Activated naive CD8-positive, alpha-beta T cell treated with anti-CD3 and anti-CD28 coated beads, Interleukin-2, amount 10 ng/mL, durations not matched to agents 7 days and 5 days (primary cell): ENCODE measurements at places on chromosomes 11 and 22.

DNA sequence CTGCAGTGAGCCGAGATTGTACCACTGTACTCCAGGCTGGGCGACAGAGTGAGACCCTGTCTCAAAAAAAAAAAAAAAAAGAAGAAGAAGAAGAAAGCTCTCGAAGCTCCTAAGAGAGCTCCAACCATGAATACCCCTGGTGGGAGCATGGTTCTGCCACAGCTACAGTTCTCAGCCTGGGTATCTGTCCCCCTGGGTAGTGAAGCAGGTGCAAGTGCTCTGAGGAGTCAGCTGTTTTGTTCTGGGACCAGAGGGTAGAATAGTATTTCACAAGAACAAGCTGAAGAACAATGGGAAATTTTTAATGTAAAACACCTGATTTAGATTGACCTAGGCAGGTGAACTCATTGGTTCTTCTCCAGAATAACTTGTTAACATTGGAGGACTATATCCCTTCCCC lies 4.3 kb upstream of the HYOU1 start:
- no peak for DNase-seq

DNA sequence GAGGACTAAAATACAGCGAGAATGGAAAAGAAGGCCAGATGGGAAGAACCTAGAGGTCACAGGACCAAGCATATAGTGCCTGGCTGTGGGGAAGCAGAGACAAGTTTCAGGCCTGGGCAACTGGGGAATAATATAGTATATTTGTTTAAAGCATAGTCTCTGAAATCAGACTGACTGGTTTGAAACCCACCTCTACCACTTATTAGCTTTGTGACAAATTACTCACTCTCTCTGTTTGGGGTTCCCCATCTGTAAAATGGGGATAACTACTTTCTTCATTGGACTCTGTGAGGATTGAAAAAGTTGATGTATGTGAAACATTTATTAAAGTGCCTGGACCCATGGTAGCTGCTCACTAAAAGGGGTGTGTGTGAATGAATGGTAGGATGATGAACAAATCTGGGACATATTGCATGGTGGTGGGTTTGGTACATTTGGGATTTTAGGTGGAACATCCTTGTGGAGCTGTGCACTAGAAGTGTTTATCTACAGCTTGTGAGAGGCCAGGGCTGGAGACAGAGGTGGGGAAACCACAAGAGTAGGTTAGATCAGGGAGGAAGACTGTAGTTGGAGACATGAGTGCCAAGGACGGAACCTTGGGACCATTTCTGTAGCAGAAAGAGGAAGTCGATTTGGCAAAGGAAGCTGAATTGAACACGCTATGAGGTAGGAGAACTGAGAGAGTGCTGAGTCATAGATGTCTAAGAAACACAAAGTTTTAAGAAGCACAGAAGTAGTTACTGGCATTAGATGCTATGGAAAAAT lies 52.6 kb downstream of the SWAP70 start:
- DNase-seq: no peak

DNA sequence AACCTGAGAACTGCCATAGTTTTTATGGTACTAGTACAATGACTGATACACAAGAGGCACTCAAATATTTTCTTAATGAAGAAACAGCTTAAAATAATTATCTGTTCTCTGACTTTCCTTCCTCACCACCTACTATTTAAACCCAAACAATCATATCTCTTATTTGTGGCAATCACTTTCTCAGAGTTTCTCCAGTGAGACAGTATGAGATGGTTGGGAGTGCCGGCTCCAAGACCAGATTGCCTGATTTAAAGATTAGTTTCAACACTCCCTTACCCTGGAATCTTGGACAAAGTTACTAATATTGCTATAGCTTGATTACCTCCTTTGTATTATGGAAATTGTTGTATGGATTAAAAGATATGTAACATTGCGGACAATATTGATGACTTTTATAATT lies 5.7 kb upstream of the CEP126 start:
- DNase-seq: no peak

- DNase-seq: no peak
These were observed 92.4 kb upstream of the TMEM45B start for GRCh38 chr11:129723146-129723760.

GRCh38 chr22:47291565-47292495 lies 529.4 kb downstream of the TBC1D22A start:
- no peak for DNase-seq

DNA sequence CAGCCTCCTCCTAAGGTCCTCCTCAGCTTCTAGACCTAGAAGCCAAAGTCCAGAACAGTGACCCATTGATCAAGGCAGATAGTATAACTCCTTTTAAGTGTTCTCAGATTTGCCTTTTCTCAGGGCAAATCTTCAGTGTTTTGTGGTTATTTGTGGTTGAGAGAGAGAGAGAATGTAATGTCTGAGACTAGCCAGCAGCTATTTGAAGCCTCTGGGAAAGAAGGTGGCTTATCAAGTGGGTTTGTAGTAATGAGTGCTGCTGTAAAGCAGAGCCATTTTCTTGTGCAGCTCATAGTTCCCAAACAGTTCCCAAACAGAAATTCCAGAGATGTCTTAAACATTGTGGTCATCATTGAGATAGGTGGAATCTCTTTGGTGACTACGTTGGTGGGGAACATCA lies 89.5 kb downstream of the RNF169 start:
- no peak for DNase-seq

- no peak for DNase-seq
These were observed 104.5 kb downstream of the CHST1 start for GRCh38 chr11:45560913-45561281.

DNA sequence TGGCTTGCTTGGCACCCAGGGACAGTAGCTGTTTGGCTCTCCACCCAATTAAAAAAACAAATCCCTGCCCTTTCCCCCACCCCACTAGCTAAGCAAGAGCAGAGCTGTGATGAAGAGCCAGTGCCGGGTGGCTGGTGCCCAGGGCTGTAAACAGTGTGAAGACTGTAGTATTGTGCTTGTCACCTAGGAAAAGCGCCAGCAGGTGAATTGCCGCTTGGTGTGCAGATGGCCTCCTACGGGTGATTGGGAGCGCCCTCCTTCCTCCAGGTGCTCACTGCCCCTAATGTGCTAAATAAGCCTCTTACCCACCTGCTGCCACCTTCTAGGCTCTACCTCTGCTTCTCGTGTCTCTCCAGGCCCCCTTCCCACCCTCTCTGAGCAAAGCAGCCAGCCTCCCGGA lies 18.4 kb upstream of the RAPSN start:
- DNase-seq: no peak

DNA sequence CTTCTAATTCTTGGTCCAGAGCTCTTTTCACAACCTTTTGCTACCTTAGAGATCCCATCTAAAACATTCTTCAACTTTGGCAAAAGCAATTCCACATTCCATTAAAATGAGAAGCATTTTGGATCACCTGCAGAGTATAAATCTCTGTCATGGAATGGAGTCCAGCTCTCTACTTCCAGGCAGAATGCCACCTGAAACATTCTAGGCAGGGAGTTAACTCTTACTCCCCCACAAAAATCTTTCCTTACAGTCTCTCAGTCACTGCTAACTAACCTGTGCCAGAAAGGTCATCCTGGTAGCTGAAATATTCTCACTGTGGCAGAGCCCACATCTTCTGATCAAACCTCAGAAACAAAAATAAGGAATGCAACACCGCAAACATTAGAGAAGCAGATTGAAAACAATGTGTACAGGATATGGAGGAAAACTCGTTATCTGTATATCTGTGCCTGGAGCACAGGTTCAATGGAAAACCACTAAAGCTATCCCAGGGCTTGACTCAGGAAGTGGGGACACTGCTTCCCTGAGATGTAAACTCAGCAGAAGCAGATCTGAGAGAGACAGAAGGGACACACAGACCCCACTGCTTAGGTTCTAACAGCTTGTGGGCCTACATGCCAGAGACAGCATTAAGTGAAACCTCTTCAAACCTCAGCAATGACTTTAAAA lies 78.9 kb downstream of the KCNC1 start:
- no peak for DNase-seq

GRCh38 chr11:27551127-27551526 lies 44.6 kb upstream of the LIN7C start:
- no peak for DNase-seq

- peak; percentile 35 for DNase-seq
These were observed 217.4 kb downstream of the SBF2 start for GRCh38 chr11:10076458-10077141.

DNA sequence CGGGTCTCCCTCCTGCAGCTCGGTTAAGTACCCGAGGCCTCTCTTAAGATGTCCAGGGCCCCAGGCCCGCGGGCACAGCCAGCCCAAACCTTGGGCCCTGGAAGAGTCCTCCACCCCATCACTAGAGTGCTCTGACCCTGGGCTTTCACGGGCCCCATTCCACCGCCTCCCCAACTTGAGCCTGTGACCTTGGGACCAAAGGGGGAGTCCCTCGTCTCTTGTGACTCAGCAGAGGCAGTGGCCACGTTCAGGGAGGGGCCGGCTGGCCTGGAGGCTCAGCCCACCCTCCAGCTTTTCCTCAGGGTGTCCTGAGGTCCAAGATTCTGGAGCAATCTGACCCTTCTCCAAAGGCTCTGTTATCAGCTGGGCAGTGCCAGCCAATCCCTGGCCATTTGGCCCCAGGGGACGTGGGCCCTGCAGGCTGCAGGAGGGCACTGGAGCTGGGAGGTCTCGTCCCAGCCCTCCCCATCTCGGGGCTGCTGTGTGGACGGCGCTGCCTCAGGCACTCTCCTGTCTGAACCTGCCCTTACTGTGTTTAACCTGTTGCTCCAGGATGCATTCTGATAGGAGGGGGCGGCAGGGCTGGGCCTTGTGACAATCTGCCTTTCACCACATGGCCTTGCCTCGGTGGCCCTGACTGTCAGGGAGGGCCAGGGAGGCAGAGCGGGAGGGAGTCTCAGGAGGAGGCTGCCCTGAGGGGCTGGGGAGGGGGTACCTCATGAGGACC lies 25.0 kb downstream of the FADS3 start:
- no peak for DNase-seq

DNA sequence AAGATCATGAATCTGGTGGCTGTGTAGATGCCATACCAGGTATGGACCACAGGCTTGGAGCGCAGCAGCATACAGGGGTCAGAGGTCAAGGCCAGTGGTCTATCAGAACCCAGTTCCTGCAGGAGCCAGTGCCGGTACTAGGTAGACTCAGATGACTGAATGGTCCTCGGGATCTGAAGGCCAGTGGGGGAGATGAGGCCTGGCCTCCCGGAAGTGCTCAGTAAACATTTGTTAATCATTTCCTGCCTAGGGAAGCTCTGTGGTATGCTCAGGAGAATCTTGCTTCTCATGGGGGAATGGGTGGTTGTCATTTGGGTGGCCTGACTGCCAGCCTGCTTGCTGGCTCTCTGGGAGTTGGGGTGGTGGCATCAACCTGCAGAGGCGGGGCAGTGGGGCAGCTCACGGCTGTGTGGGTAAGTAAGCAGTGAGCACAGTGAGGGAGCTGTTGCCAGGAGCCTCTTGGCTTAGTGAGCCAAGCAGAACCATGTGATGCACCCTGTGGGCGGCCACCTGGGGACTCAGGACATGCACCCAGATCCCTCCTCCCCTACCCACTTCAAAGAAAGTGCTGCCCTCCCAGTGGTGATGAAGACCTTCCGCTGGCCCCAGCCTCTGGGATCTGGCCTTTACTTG lies 33.0 kb downstream of the PTPRJ start:
- DNase-seq: peak; percentile 57

- no peak for DNase-seq
These were observed 22.8 kb upstream of the TFIP11 start for GRCh38 chr22:26534874-26535602.

DNA sequence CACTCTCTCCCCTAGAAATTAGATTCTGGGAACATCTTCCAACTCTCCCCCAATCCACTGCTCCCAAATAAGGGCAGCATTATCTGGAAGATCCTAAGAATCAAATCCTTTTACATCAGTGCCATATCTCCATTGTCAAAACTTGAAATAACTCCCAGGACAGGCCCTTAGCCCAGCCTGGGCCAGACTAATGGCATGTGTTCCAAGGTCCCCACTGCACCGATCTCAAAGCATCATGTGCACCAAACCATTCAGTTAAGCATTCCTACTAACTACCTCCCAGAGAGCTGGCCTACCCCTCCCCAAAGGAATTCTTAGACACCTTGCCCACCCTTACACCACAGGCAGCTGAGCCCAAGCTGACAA lies 44.2 kb upstream of the POU2AF1 start:
- DNase-seq: no peak

DNA sequence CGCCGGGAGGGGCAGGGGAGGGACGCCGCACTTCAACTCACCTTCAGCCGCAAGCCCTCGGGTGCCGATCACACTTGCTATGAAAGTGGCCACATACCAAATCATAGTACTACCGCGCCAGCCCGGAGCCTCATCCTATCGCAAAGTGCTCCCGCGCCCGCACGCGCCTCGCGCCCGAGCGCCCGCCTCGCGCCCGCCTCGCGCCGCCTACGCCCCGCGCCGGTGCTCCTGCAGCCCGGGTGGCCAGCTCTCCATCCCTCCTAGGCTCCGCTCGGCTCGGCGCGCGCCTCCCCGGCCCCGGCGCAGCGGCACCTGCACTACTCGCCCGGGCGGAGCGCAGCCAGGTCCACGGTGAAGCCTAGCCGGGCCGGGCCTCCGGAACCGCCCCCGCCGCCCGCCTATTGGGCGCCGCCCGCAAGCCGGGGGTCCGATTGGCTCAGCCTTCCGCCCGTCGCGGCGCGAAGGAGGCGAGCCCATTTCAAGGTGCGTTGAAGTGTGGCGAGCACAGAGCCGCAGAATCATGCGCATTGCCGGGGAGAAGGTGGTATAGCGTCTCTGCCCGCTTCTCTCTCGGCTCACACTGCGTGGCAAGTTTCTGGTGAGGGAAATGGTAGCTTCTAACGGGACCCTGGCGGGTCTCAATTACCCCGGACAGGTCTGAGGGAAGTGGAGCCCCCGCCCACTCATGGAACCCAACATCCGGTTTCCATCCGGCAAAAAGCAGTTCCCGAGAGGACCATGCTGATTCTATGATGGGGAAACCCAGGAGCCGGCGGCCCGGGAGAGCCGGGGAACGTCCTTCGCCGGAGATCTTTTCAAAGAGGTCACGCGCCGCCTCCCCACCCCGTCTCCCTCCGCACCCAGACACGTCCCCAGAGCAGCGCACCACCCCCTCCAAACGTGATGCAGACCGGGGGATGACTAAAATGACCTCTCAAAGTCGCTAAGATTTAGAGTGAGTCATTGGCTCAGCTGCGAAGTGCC lies at the start of gene IGSF9B:
Gene IGSF9B (minus strand): TSS at position 319 of the 984 bp plus-strand sequence. CDS start 214 bp downstream, at position 105.
- DNase-seq: peak; percentile 97

- DNase-seq: no peak
These were observed 75.2 kb upstream of the CRTAM start for GRCh38 chr11:122763108-122763507.

GRCh38 chr22:32306561-32306960 lies 51.1 kb upstream of the RFPL3 start:
- no peak for DNase-seq

DNA sequence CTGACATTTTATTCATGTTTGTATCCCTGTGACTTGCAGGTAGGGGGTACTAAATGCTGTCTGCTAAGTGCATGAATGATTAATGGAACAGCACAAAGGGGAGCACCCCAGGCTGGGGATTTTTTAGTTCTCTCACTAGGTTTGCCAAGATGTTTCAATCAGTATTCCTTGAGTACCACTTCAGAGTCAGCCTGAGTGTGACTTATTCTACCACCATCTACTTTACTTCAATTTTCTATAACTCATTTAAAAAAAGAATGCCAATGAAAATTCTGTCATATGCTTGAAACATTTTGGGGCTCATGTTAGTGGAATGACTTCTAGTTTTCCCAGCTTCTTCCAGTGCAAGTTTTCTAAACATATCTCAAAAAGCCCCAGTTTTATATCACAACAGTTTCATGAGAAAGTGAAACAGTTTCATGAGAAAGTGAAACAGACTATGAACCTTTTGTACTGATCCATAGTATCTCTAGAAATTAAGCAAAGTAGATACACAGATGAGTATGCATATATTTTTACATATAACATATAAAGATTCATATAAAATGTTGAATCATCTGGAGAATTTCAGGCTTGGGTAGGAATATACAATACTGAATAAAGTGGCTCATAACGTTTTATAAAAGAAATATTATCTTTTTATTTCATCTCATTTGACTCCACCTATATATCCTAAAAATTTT lies 252.4 kb downstream of the GRM5 start:
- DNase-seq: no peak
